ENCODE measurements at places on chromosomes 16 and 17.

GRCh38 chr17:59702304-59702703, 4.9 kb downstream of the PTRH2 start:
- peaks cover 54% of the 10 kb centered on the region for H3K36me3 ChIP-seq
- H3K27me3 ChIP-seq: no peaks in the 10 kb centered on the region
- no peak overlapping the region for H3K27ac ChIP-seq
- no peak overlapping the region for H3K4me3 ChIP-seq

- H3K27me3 ChIP-seq: no peaks in the 10 kb centered on the region
- H3K4me3 ChIP-seq: peak overlapping the region; percentile 22
- peaks cover 67% of the 10 kb centered on the region for H3K36me3 ChIP-seq
- peaks cover 49% of the 10 kb centered on the region for H3K4me1 ChIP-seq
- no peak overlapping the region for H3K27ac ChIP-seq
Measured at GRCh38 chr16:2211923-2212347, 1.3 kb upstream of the BRICD5 start.

- no peaks in the 10 kb centered on the region for H3K27me3 ChIP-seq
- H3K4me1 ChIP-seq: no peaks in the 10 kb centered on the region
- no peaks in the 10 kb centered on the region for H3K36me3 ChIP-seq
- DNase-seq: no peak
- H3K27ac ChIP-seq: no peak overlapping the region
- no peak overlapping the region for H3K4me3 ChIP-seq
Measured at GRCh38 chr17:63354256-63354655, 91.8 kb downstream of the CYB561 start.

DNA sequence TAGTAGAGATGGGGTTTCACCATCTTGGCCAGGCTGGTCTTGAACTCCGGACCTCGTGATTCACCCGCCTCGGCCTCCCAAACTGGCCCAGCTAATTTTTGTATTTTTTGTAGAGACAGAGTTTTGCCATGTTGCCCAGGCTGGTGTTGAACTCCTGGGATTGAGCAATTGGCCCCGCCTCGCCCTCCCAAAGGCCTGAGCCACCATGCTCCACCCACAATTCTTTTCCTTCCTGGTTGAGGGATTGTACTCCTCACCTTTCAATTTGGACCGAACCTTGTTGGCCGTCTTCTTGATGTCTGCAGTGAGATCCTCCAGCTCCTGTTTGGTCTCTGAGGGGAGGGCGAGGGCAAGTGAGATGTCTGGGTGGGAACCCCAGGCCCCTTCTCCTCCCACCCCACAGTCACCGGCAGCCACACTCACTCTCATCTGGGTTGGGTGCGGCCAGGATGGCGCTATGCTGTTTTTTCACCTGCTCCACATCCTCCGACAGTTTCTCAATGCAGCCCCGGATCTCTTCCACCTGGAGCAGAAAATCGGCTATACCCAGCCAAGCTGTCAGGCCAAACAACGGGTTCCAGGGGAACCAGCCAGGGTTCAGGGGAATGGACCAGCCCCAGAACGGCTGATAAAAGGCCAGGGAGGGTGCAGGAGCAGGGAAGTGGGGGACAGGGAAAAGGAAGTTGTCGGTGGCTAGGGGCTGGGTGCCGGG, 9.6 kb downstream of the STX1B start:
- no peaks in the 10 kb centered on the region for H3K36me3 ChIP-seq
- no peak overlapping the region for H3K27ac ChIP-seq
- no peak overlapping the region for H3K4me3 ChIP-seq
- no peaks in the 10 kb centered on the region for H3K27me3 ChIP-seq
- no peak for DNase-seq

- peaks cover 28% of the 10 kb centered on the region for H3K4me1 ChIP-seq
- H3K36me3 ChIP-seq: no peaks in the 10 kb centered on the region
- H3K27me3 ChIP-seq: no peaks in the 10 kb centered on the region
- DNase-seq: peak; percentile 83
Measured at GRCh38 chr17:68200689-68201417, 47.0 kb upstream of the AMZ2 start.

- no peak overlapping the region for H3K4me3 ChIP-seq
- H3K27ac ChIP-seq: no peak overlapping the region
- peaks cover 2% of the 10 kb centered on the region for H3K27me3 ChIP-seq
- no peak for DNase-seq
Measured at GRCh38 chr16:17107450-17107849, 363.3 kb downstream of the XYLT1 start.

DNA sequence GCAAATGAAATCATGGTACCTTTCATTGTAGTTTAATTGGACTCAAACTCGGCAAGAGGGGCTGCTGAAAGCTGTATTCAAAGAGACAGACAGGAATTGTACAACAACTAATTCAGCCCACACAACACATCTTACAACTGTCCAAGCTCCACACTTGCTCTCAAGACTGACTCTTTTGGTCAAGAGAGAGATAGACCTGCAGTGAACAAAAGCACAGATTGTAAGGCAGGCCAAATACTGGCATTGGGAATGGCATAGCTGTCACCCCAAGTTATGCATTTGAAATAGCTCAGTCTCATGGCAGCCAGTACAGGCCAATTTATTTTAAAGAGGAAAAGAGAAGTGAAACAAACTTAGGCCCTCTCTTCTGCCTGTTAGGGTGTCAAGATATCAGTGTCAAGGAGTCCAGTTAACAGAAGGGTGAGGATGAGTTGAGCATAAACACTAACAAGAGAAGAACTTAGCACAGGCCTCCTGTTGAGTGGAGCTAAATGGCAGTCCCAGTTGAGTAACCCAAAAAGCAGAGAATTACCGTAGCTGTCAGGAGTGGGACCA, 215.7 kb downstream of the IRX3 start:
- peak overlapping the region; percentile 33 for H3K27ac ChIP-seq
- no peak overlapping the region for H3K4me3 ChIP-seq
- peaks cover 23% of the 10 kb centered on the region for H3K4me1 ChIP-seq
- no peaks in the 10 kb centered on the region for H3K36me3 ChIP-seq
- DNase-seq: no peak

- no peaks in the 10 kb centered on the region for H3K36me3 ChIP-seq
- peaks cover 6% of the 10 kb centered on the region for H3K27me3 ChIP-seq
- H3K4me1 ChIP-seq: no peaks in the 10 kb centered on the region
- no peak overlapping the region for H3K4me3 ChIP-seq
- no peak overlapping the region for H3K27ac ChIP-seq
Measured at GRCh38 chr16:3952737-3953131, 72.2 kb upstream of the CREBBP start.

DNA sequence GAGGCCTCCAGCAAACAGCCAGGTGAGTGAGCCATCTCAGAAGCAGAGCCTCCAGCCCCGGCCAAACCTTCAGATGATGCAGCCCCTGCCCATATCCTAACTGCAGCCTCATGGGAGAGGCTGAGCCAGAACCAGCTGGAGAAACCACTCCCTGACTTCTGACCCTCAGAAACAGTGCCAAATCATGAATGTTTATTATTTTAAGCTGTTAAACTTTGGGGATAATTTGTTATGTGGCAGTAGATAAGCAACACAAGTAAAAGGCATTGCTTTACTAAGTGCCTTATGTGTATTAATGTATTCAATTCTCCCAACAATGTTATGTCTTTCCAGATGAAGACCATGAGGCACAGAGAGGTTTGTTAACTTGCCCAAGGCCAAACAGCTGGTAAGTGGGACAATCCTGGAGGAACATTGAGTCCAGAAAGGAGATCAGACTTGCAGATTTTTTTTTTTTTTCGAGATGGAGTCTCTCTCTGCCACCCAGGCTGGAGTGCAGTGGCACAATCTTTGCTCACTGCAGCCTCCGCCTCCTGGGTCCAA, 59.6 kb downstream of the SOCS1 start:
- no peak overlapping the region for H3K4me3 ChIP-seq
- no peak overlapping the region for H3K27ac ChIP-seq
- no peaks in the 10 kb centered on the region for H3K27me3 ChIP-seq
- no peaks in the 10 kb centered on the region for H3K36me3 ChIP-seq
- no peak for DNase-seq

GRCh38 chr16:85940214-85940613, 41.3 kb downstream of the IRF8 start:
- no peak overlapping the region for H3K27ac ChIP-seq
- no peak overlapping the region for H3K4me3 ChIP-seq
- no peak for DNase-seq
- no peaks in the 10 kb centered on the region for H3K36me3 ChIP-seq
- no peaks in the 10 kb centered on the region for H3K27me3 ChIP-seq

DNA sequence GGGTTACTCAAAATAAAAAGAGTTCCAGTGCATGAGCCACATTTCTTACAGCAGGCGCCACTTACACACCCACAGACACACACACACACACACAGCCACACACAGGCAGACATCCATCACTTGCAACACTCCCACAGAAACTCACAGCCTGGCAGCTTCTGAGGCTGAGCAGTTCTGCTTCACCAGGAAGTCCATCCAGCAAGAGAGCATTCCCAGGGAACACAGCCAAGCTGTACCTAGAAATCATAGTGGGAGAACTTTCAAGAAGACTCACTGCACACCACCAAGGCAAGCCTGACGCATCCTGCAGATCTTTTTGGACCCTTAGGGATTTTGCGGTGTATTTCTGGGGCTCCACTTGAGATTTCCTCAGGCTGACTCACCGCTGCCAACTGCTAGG, 140.9 kb upstream of the WSB1 start:
- no peaks in the 10 kb centered on the region for H3K36me3 ChIP-seq
- DNase-seq: no peak
- H3K27me3 ChIP-seq: no peaks in the 10 kb centered on the region
- H3K4me1 ChIP-seq: no peaks in the 10 kb centered on the region
- H3K4me3 ChIP-seq: no peak overlapping the region
- no peak overlapping the region for H3K27ac ChIP-seq

DNA sequence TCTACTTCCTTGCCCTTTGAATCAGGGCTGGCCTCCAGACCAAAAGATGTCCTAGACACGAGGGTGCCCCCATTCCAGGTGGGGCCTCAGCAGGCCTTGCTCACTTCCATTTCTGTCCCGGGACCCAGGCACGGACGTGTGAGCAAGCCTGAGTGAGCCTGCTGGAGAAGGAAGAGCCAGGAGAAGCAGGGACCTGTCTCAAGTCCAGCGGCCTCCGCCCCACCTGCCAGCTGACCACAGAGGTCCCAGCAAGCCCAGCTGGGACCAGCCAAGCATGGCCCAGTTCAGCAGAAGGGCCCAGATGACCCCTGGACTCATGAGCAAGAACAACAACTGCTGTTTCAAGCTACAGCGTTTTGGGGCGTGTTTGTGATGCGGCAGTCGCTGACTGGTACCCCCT, 24.7 kb downstream of the RBFOX3 start:
- no peak for DNase-seq
- H3K27me3 ChIP-seq: no peaks in the 10 kb centered on the region
- no peaks in the 10 kb centered on the region for H3K36me3 ChIP-seq
- no peaks in the 10 kb centered on the region for H3K4me1 ChIP-seq
- H3K27ac ChIP-seq: no peak overlapping the region

- H3K4me1 ChIP-seq: no peaks in the 10 kb centered on the region
- H3K4me3 ChIP-seq: no peak overlapping the region
- H3K27ac ChIP-seq: no peak overlapping the region
- no peaks in the 10 kb centered on the region for H3K27me3 ChIP-seq
- no peak for DNase-seq
Measured at GRCh38 chr17:66281661-66282369, 20.6 kb upstream of the PRKCA start.

GRCh38 chr17:51245535-51245934, 14.3 kb downstream of the MBTD1 start:
- H3K4me1 ChIP-seq: no peaks in the 10 kb centered on the region
- no peak overlapping the region for H3K27ac ChIP-seq
- no peak overlapping the region for H3K4me3 ChIP-seq
- H3K36me3 ChIP-seq: peaks cover 2% of the 10 kb centered on the region

DNA sequence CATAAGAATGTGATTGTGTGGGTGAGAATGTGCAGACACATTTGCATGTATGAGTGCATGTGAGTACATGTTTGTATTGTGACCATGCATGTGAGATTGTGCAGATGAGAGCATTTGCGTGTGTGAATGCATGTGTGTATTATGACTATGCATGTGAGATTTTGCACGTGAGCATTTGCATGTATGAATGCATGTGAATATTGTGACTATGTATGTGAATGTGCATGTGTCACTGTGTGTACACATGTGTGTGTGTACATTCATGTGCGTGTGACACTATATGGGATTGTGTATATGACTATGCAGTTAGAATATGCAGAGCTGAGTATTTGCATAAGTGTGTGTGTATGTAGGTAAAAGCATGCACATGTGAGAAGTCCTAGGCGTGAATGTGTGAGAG, 381.3 kb upstream of the MAF start:
- H3K27ac ChIP-seq: no peak overlapping the region
- no peak overlapping the region for H3K4me3 ChIP-seq
- H3K27me3 ChIP-seq: no peaks in the 10 kb centered on the region

DNA sequence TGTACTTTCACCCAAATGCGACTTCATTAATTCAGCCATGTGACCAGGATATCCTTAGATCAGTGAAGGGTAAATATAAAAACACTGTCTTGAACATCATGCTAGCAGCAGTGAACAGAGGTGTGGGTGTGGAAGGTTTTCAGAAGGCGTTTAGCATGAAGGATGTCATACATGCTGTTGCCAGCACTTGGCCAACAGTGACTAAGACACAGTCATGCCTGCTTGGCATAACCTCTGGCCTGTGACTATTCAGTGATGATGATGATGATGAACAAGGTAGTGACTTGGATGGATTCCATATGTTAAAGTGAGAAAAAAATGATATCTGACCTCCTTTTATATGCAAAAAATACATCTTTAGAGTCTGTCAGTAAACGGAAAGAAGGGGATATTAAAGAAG, 97.9 kb downstream of the MAP2K4 start:
- no peak overlapping the region for H3K27ac ChIP-seq
- H3K4me1 ChIP-seq: no peaks in the 10 kb centered on the region
- H3K4me3 ChIP-seq: no peak overlapping the region
- no peaks in the 10 kb centered on the region for H3K27me3 ChIP-seq
- peaks cover 39% of the 10 kb centered on the region for H3K36me3 ChIP-seq

DNA sequence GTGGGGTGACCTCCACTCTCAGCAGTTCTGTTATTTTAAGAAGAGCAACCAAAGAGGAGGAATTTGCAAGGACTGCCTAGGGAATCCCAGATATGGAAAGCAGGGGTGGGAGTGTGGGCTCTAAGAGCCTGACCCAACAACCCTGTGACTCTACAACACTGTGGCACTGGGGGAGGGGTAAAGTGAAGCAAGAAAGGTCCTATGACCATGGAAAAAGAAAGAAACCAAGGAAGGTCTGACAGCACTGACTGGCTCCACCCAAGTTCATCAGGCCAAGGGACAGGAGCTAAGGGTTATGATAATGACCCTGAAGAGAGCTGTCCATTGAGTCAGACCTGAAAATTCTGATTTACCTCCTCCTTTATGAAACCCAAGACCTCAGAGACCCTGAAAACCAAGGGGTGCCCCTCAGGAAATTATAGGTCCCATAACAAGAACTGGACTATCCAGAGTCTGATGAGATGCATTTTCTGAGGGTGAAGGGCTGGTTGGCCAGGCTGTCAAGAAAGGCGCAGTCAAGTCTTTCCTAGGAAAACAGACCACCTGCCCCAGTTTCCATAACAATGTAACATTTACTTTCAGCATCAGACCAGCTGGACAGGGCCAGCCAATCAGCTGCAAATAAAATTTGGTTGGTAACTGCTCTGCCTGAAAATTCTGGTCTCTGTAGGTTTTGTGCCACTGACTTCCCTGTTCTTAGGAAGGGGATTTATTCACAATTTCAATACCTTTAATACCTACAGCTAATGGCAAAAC, 53.8 kb upstream of the MTMR4 start:
- H3K4me3 ChIP-seq: no peak overlapping the region
- no peaks in the 10 kb centered on the region for H3K4me1 ChIP-seq
- peaks cover 23% of the 10 kb centered on the region for H3K27me3 ChIP-seq
- no peak for DNase-seq
- no peak overlapping the region for H3K27ac ChIP-seq
- H3K36me3 ChIP-seq: no peaks in the 10 kb centered on the region

- no peaks in the 10 kb centered on the region for H3K27me3 ChIP-seq
- H3K4me1 ChIP-seq: no peaks in the 10 kb centered on the region
- DNase-seq: no peak
- no peak overlapping the region for H3K4me3 ChIP-seq
- H3K36me3 ChIP-seq: no peaks in the 10 kb centered on the region
Measured at GRCh38 chr17:2967515-2967914, 95.9 kb downstream of the OR1D5 start.

All from DND-41 (cell line).